ENCODE measurements at places on chromosomes 6 and 20. TPM values are rescaled to one million over a fixed set of nuclear protein-coding genes. Genes with fewer than 3 reads are reported as not detected.

The LY6G6F gene
- not detected for polyA plus RNA-seq

The ALDH5A1 gene
- 10.7 TPM for polyA plus RNA-seq

The UFL1 gene
- polyA plus RNA-seq, result 20.5 TPM

- H3K36me3 ChIP-seq, result no peaks in the 10 kb centered on the region
- no peak for DNase-seq
- H3K4me1 ChIP-seq, result no peaks in the 10 kb centered on the region
Observed at GRCh38 chr6:122872311-122872710, 83.3 kb downstream of the SMPDL3A start.

DNA sequence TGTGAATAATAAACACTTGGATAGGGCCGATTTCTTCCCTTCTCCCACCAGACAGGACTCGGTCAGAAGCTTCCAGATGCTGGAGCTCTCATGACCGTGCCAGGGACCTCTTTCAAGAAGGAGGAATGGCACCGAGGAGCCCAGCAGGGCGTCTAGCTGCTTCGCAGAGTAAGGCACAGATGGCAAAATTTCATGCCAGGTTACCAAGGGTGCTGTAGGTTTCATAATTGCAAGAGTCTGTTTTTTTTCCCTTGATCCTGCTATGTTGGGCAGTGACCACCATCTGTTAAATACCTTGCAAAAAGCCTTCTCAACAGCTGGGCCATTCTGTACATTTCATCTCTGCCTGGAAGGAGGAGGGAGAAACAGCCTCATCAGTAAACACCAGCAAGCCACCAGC lies 111.8 kb downstream of the EDN3 start:
- no peaks in the 10 kb centered on the region for H3K36me3 ChIP-seq
- no peaks in the 10 kb centered on the region for H3K4me1 ChIP-seq
- peaks cover 5% of the 10 kb centered on the region for H3K27me3 ChIP-seq
- no peak overlapping the region for H3K27ac ChIP-seq
- DNase-seq, result no peak

- peaks cover 14% of the 10 kb centered on the region for H3K27me3 ChIP-seq
- peak overlapping the region; percentile 63 for H3K4me3 ChIP-seq
- H3K4me1 ChIP-seq, result no peaks in the 10 kb centered on the region
- H3K36me3 ChIP-seq, result no peaks in the 10 kb centered on the region
- no peak for DNase-seq
- no peak overlapping the region for H3K27ac ChIP-seq
Observed at GRCh38 chr6:27311806-27312145, 297 bp downstream of the POM121L2 start.

DNA sequence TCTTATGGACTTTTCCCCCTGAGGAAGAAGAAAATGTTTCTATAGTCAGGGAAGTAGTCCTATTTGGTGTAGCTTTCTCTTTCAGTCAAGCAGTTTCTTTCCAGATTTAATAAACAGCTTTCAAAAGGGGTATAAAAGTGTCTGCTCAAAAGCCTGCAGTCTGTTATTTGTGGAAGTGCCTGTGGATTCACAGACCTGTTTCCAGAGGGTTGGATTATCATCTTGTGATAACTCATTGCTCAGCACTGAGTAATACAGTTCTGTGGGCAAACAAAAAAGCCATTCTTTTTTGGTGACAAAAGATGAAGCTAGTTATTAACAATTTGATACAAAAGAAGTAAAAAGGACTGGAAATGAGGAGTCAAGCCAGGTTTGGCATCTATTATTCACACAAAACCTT lies 358.2 kb upstream of the ID4 start:
- no peaks in the 10 kb centered on the region for H3K36me3 ChIP-seq
- H3K27me3 ChIP-seq, result no peaks in the 10 kb centered on the region
- H3K27ac ChIP-seq, result no peak overlapping the region
- H3K4me1 ChIP-seq, result no peaks in the 10 kb centered on the region
- no peak for DNase-seq

DNA sequence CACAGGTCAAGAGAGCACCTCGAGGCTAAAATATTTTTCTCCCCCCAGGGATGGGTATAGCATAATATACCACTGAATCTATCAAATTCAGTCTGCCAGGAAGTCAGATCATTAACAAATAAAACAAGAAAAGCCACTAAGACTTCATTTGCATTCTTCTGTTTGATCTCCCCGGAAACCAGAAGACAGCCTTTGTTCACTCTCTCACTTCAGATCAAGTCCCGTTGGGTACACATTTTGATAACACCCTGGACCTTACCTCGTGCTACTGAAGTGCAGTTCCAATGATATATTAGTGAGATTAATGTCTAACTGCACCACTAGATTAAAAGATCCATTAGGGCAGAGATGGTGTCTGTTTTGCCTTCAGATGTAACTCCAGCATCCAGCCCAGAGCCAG lies 157.7 kb upstream of the B3GAT2 start:
- H3K27me3 ChIP-seq, result no peaks in the 10 kb centered on the region
- no peaks in the 10 kb centered on the region for H3K36me3 ChIP-seq
- no peak for DNase-seq
- no peak overlapping the region for H3K27ac ChIP-seq

- H3K4me1 ChIP-seq, result no peaks in the 10 kb centered on the region
- no peak for DNase-seq
- H3K36me3 ChIP-seq, result no peaks in the 10 kb centered on the region
- no peak overlapping the region for H3K27ac ChIP-seq
- H3K4me3 ChIP-seq, result no peak overlapping the region
Observed at GRCh38 chr20:60512443-60512842, 554.2 kb downstream of the CDH26 start.
